Stimulated activated CD8-positive, alpha-beta memory T cell treated with anti-CD3 and anti-CD28 coated beads, Interleukin-2, amount 100 ng/mL, for 1 hour (primary cell): ENCODE measurements at places on chromosomes 6 and 20.
A peak's percentile ranks its signal among the peaks of the same experiment; 100 is the strongest.

DNA sequence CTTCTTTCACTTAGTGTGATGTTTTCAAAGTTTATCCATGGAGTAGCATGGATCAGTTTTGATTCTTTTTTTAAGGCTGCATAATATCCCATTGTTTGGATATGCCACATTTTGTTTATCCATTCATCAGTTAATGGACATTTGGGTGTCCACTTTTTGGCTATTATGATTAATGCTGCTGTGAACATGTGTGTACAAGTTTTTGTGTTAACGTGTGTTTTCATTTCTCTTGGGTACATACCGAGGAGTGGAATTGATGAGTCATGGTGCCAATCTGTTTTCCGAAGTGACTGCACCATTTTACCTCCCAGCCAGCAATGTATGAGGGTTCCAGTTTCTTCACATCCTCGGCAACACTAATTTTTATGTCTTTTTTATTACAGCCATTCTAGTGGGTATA lies 78.4 kb upstream of the CCDC28A start:
- DNase-seq, result no peak

DNA sequence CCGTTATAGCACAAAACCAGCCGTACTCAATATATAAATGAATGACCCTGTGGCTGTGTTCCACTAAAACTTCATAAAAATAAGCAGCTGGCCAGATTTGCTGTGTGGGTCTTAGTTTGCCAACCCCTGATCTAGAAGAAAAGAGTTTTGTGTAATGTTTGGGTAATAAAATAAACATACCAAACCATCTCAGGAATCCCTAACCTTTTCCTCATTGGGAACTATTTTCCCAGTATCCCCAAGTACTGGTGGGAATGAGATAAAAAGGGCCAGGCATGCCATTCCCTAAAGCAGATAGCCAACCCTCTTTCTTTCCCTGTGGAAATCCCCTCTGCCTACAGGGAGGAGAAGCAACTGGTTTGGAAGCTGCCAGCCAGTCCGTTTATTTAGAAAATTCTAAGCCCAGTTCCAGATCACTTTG lies 169.1 kb upstream of the AKAP12 start:
- DNase-seq, result no peak

GRCh38 chr20:5197270-5197827 lies 70.5 kb downstream of the CDS2 start:
- no peak for DNase-seq

GRCh38 chr20:3239026-3239866 lies at the start of gene SLC4A11:
SLC4A11 (minus strand) TSS chr20:3239190; CDS start chr20:3239137, 53 bp downstream.
- DNase-seq, result no peak

DNA sequence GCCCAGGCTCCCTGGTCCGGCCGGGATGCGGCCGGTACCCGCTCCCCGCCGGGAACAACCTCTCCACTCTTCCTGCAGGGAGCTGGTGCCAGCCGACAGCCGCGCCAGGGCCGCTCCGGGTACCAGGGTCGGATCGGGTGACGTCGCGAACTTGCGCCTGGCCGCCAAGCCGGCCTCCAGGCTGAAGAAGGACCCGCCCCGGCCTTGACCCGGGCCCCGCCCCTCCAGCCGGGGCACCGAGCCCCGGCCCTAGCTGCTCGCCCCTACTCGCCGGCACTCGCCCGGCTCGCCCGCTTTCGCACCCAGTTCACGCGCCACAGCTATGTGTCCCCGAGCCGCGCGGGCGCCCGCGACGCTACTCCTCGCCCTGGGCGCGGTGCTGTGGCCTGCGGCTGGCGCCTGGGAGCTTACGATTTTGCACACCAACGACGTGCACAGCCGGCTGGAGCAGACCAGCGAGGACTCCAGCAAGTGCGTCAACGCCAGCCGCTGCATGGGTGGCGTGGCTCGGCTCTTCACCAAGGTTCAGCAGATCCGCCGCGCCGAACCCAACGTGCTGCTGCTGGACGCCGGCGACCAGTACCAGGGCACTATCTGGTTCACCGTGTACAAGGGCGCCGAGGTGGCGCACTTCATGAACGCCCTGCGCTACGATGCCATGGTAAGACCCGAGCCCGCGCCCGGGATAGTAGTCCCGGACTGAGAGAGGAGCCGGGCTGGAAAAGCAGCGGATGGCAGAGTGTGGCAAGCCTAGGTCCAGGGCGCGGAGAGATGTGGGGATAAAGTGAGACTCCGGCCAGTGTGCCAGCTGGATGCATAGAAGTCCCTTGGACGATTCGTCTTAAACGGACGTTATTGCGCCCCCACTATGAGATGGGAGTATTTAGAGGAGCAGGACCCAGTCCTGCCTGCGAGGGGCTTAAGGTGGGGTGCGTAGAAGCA lies at the start of gene NT5E:
TSS of gene NT5E (plus strand) at position 266 of the 942 bp plus-strand sequence. CDS start at position 323, 57 bp downstream.
- no peak for DNase-seq

DNA sequence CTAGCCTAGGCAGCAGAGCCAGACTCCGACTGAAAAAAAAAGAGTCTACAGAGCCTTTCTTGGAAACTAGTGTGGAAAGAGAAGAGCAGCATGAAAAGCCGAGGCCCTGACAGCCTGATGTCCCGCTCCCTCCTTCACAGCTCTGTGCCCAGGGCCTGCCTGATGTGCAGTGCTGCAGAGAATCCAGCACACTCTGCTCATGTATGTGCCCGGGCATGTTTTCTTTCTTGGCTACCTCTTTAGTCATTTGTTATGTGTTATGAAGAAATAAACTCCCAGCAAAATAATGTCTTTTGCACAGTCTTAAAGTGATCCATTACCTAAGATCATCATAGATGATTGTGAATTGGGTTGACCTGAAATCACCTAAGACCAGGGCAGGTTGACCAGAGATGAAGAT lies 78.1 kb upstream of the EZR start:
- no peak for DNase-seq

DNA sequence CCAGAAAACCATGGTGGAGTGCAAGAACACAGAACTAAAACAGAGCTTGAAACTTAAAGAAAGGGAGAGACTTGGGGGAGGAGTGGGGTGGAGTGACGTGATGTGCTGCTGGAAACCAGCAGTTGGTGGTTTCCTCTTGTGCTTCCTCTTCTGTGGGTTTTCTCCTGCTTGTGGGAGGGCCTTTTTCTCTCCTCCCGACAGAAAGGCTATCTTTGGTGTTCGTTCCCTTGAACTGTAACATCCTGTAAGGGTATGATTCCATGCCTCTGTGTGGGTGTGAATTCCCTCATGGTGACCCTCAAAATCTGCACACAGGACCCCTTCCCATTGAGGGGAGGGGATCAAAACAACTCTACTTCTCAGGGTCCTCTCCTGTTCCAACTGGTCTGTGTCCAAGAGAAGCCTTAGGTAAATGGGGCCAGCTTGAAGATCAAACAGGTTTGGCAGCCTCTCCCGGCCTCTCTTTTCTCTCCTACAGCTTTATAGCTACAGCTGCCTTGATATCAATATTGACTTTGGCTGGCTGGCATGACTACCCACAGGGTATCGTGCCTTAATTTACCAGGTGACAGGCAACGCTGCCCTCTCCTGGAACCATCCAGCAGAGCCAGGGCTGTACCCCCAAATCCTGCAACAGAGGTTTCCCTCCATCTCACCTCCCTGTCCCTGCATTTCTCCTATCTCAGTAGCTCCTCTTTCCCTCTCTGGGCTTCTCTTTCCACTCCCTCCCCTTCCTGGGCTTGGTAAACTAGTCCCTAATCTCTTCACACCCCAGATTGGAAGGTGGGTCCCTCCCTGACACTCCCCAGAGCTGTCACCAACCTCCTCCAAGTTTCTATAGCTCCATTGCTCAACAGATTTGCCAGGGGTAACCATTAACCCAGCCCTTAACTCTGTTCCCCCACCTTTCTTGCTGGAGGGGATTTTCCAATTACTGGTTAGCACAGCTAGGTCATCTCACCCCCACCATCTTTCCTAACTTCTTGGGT lies 1.5 kb upstream of the MSH5 start:
- DNase-seq, result peak; percentile 39

- DNase-seq, result no peak
Observed at GRCh38 chr6:108123946-108124345, 41.9 kb upstream of the NR2E1 start.

- DNase-seq, result no peak
Observed at GRCh38 chr6:55448451-55448850, 121.2 kb downstream of the GFRAL start.

DNA sequence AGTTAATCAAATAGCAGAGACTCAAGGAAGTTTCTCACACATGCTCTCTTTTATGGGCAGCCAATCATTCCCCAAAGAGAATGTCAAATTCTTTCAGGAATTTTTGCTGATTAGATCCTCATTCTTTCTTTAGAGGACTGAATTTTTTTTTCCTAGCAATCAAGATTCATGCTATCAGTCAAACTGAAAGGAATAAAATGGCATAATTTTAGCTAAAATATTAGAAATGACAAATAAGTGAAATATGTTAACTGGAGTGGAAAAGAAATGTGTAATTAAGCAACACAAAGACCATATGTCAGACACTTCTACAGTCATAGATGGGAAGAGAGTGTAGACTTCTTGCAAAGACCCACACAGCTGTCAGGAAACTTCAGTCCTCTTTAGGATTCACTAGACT lies 242.3 kb upstream of the RNF217 start:
- DNase-seq, result no peak

- DNase-seq, result no peak
Observed at GRCh38 chr6:110188791-110189190, 8.6 kb downstream of the CDC40 start.

DNA sequence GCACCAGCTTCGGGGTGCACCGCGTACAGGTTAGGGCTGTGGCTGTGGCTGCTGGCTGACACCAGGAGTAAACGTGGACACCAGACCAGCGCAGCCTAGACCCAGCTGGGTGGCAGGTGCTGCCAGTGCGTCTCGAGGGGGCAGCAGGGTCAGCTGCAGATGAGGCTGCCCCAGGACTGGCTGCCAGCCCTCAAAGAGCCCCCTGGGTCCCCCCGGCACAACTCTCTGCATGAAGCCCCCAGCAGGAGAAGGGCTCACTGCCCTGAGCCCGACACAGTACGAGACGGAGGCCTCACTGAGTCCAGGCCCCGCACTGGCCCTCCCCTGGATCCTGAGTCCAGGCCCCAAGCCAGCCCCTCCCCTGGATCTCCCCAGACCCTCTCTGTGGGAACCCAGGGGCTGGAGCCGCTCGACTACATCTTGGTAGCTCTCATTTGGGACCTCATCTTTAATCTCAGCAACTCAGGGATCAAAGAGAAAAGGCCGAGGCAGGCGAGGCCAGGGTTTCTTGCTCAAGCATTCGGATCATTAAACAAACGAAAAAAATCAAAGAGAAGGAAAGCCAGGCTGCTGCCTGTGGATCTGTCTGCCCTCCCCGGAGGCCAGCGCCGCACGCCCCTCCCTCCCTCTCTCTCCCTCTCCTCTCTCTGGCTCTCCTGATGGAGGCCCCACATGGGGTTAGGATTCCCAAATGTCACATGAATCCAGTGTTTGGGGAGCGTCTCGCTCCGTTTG lies 7.0 kb upstream of the NKAIN4 start:
- DNase-seq, result no peak

DNA sequence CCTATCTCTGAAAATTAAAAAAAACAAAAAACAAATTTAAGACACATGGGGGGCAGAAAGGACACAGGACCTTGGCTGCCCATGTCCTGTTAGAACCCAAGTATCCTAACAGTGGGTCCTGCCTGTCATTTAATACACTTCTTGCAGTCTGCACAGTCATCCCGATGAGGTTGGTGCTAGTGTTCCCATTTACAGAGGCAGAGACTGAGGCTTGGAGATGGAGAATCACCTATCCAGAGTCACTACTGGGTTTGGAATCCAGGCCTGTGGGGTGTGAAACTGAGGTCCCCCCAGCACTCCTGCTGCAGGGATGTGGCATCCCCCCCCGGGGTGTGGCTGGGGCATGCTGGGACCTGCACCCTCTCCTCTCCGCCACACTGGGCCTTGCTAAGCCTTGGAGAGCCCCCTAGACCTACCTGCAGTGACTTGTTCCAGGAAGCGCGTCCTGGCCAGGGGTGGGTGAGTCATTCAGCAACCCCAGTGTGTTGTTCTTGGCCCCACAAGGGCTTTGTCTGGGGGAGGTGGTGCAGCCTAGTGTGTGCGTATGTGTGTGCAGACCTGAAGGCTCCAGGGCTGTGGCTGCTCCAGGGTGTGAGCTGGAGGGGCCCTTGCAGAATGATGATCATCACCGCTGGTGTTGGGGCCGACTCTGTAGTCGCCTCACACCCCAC lies 49.7 kb downstream of the BCAS4 start:
- DNase-seq, result peak; percentile 19

DNA sequence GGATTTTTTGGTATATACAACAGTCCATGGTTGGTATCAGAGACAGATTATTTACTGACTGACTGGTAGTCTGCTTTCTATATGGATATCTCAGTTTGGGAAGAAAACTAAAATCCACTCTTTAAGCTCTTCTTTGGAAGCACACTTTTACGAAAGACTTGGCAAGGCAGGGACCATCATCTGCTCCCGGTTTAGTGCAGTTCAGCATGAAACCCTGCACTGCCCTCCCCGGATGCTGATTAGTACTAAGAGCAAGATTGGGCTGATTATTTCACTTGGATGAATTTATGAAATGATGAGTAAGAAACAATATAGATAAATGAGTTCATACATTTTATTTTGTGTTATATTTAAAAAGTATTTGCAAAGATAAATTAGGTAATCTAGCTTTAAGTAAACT lies 56.3 kb downstream of the RGS17 start:
- no peak for DNase-seq

GRCh38 chr20:1901704-1902103 lies 6.5 kb downstream of the SIRPA start:
- DNase-seq, result no peak

- DNase-seq, result no peak
Observed at GRCh38 chr6:165649166-165650137, 13.6 kb downstream of the PDE10A start.

GRCh38 chr6:4794140-4794707 lies 18.0 kb downstream of the CDYL start:
- no peak for DNase-seq

DNA sequence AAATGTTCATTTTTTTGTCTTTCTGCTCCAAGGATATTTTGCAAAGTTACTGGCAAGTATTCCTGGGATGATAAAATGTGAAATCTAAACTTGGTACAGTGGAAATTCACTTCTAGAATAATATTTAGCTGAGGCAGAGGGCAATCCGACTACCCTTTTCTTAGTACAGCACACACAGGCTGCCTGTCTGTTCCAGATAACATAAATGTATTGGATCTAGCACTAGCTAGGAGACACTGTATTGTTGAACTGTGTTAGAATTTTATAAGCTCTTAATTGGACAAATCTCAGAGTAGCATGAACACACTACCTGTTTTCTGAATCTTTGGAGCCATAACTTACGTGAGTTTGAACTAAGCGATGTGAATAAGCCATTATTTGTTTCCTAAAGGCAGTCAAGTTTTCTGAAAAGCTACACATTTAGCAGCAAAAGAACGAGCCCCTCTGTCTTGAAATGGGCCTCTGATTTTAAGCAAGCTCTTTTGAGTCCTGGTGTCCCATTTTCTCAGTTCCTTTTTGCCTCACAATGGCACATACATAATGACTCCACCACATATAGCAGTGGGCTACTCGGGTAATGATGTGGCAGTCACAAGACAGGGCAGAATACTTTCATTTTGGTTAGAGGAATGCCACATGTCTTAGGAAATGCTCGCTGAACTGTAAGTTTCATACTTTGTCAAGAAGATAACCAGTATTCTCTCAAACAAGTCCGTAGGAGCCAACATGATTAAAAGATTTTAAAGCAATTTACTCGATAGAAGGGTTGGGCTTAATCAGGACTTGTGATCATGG lies 116.5 kb upstream of the ESR1 start:
- no peak for DNase-seq
